Pericardium fibroblast (primary cell): ENCODE measurements at places on chromosomes 1 and 21. TPM values are rescaled to one million over a fixed set of nuclear protein-coding genes. Genes with fewer than 3 reads are reported as not detected.

INAVA gene
- 0.82 TPM in 1 of 2 replicates, not detected in the other for total RNA-seq

ST7L gene
- total RNA-seq = 13.8 and 15.9 TPM in 2 replicates

LENEP gene
- not detected in 2 replicates for total RNA-seq

WNT3A gene
- not detected in 2 replicates for total RNA-seq

AXDND1 gene
- total RNA-seq = 0.09 TPM in 1 of 2 replicates, not detected in the other

NCAM2 gene
- 5.7 and 8.0 TPM in 2 replicates for total RNA-seq

GPR52 gene
- total RNA-seq = not detected in 2 replicates

GPR25 gene
- not detected in 2 replicates for total RNA-seq
